Gastroesophageal sphincter (tissue), 4 donors: ENCODE measurements at places on chromosomes 12 and 14. TPM values are rescaled to one million over a fixed set of nuclear protein-coding genes. Genes with fewer than 3 reads are reported as not detected.

Gene MYL6B
- 57.9 TPM for total RNA-seq

DNA sequence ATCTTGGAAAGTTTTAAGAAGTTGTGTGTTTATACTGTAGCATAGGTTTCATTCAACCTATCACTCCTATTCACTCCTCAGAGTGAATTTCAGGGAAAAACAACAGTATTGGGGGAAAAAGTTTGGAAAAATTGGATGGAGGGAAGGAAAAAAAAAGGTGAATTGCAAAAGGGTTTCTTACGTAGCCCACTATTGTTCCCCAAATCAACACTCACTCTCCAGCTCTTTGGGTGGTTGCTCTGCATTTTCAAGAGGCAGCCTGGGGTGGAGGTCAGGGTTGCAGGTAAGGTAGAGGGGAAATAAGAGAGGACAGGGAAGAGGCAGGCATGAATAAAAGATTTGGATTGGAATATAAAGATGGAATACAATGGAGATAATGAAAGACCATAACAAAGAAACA, 42.3 kb downstream of the BORCS5 start:
- no peak for ATAC-seq

GRCh38 chr12:46260124-46260912, 8.5 kb downstream of the SLC38A1 start:
- peak; percentile 35 for ATAC-seq

DNA sequence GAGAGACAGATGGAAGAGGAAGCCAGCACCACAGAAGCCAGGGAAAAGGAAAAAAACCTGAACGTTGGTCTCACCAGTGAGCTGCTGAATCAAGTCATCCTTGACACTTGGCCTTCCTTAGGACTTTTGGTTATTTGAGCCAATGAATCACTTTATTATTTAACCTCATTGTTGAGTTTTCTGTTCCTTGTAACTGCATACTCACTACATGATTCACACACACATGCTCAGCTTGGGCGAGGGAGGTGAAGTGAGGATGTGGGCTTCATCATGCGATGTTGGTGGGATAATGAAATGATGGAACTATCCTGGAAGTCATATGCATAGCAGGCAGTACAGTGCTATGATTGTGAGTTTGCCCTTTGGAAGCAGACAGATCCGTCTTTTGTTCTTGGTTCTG, 40.6 kb upstream of the RPH3A start:
- ATAC-seq = no peak

DNA sequence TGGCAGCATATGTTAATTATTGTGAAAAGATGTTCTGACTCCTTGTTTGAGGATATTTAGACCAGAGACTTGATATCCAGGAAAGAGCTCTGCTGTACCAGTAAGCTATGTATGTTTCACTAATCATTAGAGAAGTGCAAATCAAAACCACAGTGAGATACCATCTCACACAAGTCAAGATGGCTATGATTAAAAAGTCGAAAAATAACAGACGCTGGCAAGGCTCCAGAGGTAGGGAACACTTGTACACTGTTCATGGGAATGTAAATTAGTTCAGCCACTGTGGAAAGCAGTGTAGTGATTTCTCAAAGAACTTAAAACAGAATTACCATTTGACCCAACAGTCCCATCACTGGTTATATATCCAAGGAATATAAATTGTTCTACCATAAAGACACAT, 171.6 kb downstream of the DPY19L2 start:
- ATAC-seq = no peak

DNA sequence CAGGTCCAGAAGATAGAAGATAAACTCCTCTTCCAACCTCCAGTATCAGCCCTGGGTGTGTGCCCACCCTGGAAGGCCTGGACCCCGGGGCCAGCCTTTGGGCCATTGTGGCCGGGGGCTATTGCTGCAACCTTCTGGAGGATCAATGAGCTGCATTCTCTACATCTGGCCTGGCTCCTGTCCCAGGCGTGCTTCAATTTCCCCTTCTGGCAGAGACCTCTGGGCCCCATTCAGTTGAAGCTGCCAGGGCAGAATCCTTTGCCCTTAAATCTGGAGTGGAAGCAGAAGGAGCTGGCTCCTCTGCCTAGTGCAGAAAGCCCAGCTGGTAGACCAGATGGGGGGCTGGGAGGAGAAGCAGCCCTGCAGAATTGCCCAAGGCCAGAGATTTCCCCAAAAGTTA, 10.0 kb downstream of the NYNRIN start:
- no peak for ATAC-seq

- ATAC-seq = no peak
These were observed 474.8 kb downstream of the NRXN3 start for GRCh38 chr14:78644824-78645559.

DNA sequence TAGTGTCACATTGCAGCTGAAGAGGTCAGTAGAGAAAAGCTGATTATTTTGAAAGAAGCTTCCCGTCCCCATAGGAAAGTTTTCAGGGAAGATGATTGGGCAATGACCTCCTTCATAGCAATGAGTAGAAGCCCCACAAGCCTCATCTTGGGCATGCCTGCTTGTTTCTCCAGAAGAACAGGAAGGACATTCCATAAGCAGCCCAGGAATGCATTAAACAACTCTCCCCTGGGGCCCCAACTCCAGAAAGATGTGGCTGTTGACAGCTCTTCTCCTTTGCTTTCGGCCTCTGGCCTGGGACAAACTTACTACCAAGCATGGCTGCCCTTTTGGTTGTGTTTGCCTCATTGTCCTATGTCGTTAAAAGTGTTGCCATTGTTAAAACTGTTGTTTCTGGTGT, 5.7 kb upstream of the VDR start:
- ATAC-seq = no peak

DNA sequence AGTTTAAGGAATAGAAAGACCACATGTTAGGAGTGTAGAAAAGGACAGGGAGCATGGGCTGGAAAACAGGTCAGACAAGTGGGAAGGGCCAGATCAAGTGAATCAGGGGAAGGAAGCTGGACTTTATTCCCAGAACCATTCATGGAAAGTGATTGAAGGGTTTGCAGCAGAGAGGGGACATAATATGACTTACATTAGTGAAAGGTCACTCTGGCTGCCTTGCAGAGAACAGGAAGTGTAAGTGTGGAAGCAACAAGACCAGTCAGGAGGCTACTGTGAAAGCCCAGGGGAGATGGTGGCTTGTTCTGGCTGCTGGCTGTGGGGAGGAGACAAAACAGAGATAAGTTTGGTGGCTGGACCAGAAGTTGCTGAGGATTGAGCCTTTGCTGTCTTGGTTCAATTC, 69.1 kb downstream of the VCPKMT start:
- no peak for ATAC-seq

DNA sequence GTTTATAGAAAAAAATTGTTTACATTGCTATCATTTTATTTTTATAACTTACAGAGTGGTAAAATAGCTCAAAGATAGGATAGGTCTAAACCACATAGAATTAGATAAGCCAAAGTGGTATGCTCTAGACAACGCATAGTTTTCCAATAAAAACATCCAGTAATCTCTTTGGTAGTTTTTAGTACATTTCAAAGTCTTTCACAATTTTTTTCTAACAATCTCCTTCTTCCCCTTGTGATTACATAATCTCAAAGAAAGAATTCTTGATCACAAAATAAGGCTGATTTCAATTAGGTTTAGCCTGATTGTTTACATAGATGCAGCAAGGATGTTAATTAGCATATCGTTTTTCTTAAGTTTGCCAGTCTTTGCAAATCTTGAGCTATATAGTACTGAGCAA, 460.0 kb downstream of the FUT8 start:
- ATAC-seq = no peak

DNA sequence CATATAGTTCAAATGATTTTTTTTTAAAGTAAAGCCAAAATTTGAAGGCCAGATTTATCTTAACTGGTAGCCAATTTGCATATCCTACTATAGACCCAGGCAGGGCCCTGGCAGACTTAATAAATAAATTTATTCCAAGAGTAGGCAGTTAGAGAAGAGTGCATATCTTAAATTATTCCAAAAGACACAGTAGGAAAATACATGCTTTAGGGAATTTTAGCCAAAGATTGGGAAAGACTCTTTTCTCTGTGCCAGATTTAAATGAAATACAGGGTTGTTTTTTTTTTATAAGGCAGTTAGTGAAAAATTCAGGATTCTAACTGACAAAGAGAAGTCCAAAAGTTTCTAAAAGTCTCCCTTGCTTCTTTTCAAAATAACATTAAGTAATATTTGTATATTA, 65.5 kb downstream of the ST8SIA1 start:
- no peak for ATAC-seq

DNA sequence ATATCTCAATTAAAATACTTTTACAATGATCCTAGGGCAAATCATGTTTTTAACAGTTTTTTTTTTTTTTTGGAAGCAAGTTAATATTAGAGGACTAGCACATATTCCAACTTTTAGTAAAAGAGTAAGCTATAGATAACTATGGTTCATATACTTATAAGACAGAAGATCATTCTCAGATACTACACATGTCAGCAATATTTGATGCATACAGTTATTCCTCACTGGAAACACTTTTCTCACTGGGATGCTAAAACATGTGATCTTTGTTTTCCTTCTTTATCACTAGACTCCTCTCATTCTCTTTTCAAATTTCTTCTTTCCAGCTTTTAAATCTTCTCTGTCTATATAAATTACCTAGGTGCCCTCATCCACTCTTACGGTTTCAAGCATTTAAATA, 1020.4 kb upstream of the FBXO33 start:
- ATAC-seq = no peak
